DMS79 (cell line): ENCODE measurements at places on chromosomes 2 and 18.

GRCh38 chr18:12811191-12811950 is 72.7 kb downstream of the PTPN2 start:
- no peak for DNase-seq

DNA sequence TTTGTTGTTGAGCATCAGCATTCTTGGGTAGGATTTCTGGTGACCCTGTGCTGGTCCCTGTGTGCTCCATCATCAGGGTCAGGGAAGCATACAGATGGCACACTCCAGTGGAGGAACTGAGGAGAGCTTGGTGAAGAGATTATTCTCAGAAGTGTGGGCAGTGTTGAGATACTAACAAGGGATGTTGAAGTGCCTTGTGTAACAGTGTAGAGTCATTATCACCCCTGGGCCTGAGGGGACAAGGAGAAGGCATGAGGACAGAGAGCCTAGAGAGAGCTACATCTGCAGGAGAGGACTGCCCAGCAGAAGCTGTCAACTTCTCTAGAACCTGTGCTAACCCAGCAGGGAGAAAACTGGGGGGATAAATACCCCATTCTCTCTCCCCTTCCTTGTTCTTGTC is 189.0 kb downstream of the PLCL1 start:
- DNase-seq, result no peak

GRCh38 chr2:103161456-103162289 is 399.8 kb downstream of the TMEM182 start:
- DNase-seq, result no peak

- DNase-seq, result peak; percentile 34
These were observed at the start of gene FBXO41 for GRCh38 chr2:73284296-73285158. Gene FBXO41, minus strand, starts transcription at chr2:73284478. Its CDS starts 14,848 bp downstream, at chr2:73269630.

GRCh38 chr2:113117541-113118262 is 9.7 kb upstream of the IL1RN start:
- no peak for DNase-seq

GRCh38 chr18:22013993-22014392 is 155.4 kb upstream of the GATA6 start:
- DNase-seq, result no peak

DNA sequence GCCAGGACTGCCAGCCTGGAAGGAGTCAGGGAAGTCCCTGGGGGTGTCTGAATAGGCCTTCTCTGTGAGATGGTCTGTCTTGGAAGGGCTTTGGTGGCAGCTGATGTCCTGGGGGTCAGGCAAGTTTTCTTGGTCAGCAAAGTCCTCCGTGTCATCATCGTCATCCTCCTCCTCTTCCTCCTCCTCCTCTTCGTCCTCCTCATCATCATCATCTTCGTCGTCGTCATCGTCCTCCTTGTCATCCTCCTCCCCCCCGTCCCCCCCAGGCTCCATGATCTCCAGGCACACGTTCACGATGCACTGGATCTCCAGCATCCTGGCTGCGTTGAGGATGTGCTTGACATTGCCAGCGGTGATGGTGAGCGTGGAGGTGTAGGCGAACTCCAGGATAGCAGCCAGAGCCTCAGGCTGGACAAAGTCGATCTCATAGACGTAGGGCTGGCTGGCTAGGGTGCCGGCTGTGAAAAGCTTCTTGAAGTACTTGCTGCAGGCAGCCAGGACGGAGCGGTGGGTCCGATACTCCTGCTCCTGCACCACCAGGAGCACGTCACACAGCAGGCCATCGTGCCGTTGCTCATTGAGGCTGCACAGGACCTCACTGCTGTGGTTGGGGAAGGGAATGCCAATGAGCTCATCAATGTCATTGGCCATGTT is 110.1 kb upstream of the SMAD2 start:
- DNase-seq, result no peak

- no peak for DNase-seq
These were observed 265.4 kb downstream of the TRIB2 start for GRCh38 chr2:12982149-12982584.

DNA sequence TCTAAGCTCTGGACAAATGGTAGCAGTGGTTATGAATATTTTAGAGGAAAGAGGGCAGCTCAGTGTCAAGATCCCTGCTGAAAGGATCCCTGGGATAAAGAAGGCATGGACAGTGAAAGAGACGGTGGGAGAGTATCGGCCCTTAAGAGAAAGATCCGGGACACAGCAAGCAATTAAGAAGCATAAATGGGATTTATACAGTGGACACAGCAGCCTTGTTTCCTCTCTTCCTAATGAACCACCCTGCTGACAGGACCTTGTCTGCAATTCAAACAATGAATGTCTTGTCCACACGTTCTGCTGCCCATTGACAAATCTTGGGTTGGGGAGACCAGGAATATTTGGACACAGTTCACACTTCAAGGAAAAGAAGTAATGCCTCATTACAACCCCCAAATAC is 16.5 kb downstream of the CPLX4 start:
- no peak for DNase-seq

DNA sequence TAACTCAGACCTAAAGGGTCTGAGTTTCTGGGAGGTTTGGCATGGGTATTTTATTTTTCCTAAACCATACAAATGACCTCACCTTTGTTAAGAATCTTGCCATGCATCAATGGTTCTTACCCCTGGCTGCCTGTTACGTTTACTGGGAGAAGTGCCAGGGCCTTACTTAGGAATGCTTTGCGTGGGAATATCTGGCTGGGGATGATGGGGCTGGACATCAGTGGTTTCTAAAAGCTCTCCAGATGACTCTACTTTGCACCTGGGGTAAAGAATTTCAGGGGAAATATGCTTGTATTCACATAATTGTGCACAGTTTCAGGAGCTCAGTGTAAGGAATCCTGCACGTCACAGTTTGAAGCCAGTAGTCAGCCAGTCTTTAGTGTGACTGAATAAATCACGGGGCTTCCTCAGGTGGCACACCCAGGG is 18.2 kb upstream of the DAW1 start:
- DNase-seq, result peak; percentile 66

GRCh38 chr2:95069465-95069864 is 44.0 kb downstream of the MAL start:
- DNase-seq, result no peak

- no peak for DNase-seq
These were observed 297.1 kb upstream of the CCDC68 start for GRCh38 chr18:55256226-55256928.

DNA sequence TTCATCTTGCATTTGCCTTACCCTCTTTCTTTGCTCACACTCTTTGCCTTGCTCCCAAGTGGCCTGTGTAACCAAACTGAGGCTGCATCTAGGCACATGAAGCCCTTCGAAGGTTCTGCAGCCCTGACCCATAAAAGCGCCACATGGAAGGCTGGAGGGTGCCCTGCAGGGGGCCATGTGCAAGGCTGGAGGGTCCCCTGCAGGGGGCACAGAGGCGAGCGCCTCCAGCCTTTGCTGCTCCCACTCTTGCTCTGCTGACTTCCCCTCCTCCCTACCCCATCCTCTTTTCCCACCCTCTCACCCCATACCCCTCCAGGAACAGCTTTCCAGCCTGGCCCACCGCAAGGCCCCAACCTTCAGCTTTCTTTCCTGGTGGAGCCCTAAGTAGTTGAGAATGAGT is 317.3 kb downstream of the CELF4 start:
- DNase-seq, result no peak

GRCh38 chr2:10948188-10948564 is 36.4 kb downstream of the KCNF1 start:
- no peak for DNase-seq

DNA sequence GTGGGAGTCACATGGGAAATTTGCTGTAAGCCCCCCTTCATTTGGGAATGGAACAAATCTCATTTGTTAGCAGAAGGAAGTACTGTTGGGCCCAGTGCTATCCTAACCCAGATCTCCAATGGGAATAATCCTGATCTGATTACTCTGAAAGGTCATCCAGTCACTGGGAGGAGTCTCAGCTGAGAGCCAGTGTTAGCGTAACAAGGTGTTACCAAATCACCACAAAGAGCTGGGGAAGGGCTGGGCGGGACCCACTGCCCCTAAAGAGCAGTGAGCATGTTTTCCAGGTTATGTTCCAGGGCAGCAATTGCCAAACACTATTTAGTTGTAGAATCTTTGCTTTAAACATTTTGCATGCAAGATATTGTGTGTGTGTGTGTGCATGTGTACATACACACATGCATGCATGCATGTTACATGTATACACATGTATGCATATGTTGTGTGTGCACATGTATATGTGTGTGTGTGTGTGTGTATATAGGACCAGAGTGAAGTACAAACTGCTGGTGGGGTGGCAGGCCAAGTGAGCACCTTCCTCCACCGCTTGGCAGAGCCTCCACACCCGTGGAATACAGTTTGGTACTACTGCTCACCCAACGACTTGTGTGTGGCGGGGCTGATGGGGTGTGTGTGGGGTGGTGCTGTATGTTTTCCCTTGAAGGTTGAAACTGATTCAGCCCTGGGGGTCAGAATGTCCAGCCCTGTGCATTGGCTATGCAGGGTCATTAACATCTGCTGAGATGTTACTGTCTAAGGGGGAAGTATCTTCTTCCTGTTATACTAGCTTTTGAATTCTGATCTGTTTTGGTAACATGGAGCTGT is 15.2 kb downstream of the INPP5D start:
- DNase-seq, result no peak

DNA sequence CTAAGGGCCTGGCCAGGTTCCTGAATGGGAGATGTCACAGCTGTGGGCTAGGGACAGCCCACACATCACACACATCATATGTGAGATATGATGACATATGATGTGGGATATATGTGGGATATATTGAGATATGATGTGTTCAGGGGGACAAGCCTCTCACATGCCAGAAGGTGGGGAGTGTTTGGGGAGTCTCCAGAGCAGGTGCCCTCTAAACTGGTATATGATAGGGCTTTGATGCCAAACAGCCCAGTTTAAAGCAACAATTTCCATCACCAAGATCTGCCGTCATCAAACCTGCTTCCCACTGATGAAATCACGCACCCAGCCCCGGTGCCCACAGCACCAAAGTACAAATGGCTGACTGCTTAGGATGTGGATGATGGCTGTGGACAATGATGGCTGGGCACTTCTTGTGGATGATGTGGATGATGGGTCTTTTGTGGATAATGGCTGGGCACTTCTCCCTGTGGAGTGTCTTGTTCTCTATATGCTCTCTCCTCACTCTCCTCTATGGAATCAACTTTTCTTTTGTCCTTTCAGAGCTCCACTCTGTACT is 50.9 kb downstream of the FBLN7 start:
- no peak for DNase-seq

DNA sequence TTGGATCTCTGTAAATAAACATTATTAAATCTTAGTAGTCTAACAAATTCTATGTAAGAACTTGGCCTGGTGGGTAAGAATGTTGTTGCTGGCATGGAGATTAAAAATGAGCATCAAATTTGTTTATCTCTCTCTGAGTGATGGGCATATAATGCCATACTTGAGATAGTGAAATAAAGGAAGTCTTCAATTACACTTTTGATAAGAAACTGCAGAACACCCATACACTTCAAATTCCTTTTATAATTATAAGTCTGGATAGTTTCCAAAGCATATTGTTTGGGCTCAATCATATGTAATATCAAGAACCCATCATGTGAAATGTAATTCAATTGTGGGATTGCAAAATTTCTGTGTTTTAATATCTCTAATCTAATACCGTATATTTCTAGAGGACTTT is 47.4 kb upstream of the PARD3B start:
- no peak for DNase-seq

GRCh38 chr2:29726976-29727375 is 194.4 kb downstream of the ALK start:
- no peak for DNase-seq

DNA sequence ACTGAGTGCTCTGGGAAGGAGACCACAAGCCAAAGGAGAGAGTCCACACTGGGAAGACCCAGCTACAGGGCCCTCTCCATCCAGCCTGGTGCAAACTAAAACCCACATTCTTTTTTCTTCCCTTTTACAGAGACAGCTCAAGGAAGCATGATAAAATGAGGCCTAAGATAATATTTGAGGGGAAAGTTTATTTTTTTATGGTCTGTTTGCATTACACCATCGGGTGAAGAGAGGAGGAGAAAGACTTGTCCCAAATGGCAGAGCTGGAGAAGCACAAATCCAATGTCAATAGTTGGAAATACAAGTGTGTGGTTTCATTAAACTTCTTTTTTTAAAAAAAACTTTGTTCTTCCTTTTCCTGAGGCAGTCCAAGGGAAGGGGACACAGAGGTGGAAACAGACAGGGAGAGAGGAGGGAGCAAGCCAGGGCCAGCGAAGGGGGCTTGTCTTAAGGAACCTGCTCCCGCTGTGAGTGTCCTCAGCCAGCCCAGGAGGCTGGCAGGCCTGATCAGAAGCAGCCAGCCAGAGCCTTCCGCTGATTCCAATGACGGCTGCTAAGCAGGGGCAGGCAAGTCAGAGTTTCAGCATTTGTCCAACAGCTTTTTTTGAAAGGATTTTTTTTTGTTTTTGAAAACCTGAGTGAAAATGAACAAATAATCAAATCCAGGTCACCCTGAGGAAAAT is 203.8 kb upstream of the SIX2 start:
- no peak for DNase-seq

DNA sequence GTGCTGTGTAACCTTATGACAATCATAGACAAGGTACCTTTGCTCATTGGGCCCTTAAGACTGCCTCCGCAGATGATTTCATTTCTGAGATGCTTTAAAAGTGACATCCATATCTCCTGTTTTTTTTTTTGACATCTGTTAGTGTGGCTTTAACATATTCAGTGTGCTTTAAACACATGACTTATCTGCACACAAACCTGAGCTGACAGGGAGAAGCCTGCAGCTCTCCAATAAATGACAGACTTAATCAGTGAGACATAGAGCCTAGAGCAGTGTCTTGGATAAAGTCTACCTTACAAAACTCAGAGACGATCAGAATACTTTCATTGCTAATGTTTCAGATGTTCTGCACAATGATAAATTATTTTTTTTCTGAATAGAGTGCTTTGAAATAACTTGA is 130.7 kb downstream of the UBE2E3 start:
- no peak for DNase-seq

DNA sequence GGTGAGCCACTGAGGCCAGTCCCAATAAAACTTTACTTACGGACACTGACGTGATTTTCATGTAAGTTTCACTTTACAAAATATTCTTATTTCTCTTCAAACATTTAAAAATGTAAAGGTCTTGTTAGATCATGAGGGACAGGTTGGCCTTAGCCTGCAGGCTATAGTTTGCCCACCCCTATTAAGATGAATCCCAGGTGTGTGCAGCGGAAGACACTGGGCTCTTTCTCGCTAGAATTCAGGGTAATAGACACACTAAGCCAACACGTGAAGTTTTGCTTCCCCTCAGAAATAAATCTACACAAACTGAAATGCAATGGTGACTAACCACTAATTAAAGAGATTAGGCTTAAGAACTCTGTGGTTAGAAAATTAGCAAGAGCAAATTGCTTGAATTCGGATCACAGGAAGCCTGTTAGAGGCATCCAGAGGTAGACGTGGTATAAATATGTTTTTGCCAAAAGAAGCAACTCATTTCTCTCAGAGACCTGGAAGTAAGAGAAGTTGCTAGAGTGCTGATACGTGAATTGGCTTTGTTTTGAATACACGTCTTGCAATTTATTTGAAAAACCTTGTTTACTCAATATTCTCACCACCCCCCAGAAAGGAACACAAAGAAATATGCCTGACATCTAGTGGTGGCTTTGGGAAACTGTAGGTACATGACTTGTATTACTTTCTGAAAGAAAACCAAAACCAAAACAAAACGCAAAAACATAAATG is 151.6 kb downstream of the DTNB start:
- DNase-seq, result peak; percentile 67
